ENCODE measurements at places on chromosomes 6 and 20.
A peak's percentile ranks its signal among the peaks of the same experiment; 100 is the strongest.

- DNase-seq, result no peak
Observed at GRCh38 chr6:100338090-100338489, 126.6 kb downstream of the SIM1 start.

DNA sequence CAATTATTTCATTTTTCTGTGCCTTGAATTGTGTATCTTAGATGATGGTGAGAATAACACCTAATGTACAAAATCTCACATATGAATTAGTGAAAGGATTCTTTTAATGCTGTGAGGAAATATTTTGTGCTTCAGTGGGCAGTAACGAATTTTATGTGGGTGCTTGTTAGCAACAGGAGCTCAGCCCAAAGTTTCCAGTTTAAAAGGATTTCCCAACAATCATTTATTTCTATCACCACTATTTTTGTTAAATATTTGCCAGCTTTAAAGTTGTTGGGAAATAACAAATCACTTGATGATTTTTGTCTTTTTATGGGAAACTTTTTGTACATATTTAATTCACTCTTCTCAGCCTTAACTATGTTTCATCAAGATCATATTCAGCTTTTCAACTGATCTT, 111.8 kb downstream of the QKI start:
- DNase-seq, result no peak

DNA sequence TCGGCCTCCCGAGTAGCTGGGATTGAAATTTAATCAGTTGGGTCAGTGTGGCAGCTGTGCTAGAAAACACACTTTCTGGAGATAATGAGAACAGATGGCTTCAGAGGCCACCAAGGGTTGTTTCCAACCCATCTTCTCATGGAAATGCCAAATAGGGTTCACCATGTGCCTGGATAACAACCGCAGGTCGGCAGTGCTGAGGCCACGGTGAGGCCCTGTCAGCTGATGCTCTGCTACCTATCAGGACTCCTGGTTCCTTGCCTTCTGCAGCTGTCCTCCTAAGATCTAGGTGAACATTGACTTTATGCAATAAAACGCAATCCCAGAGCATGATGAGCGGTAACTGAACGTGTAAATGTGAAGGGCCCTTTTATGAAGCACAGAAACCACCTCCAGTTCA, 139.3 kb upstream of the SNX9 start:
- no peak for DNase-seq

- no peak for DNase-seq
Observed at GRCh38 chr20:61937963-61938838, 127.5 kb downstream of the TAF4 start.

DNA sequence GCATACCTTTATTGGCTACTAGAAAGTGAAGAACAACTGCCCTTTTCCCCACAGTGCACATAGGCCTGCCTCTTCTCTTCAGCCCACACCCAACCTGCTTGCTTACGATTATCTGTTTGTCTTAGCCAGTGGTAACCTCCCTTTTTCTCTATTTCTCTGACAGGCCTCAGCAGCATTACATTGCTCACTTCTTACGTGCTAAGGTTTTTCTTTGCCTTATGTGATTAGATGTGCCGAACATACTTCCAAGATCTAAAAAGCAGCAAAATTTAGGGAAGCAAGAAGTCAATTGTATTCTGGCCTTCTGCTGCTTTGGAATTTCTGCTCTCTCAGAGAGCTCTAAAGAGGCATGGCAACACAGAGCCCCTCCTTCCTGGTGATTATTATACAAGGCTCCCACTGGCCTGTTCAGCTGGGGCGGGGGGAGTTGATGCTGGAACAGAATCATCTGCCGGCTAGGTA, 7.0 kb downstream of the B4GALT5 start:
- DNase-seq, result no peak

DNA sequence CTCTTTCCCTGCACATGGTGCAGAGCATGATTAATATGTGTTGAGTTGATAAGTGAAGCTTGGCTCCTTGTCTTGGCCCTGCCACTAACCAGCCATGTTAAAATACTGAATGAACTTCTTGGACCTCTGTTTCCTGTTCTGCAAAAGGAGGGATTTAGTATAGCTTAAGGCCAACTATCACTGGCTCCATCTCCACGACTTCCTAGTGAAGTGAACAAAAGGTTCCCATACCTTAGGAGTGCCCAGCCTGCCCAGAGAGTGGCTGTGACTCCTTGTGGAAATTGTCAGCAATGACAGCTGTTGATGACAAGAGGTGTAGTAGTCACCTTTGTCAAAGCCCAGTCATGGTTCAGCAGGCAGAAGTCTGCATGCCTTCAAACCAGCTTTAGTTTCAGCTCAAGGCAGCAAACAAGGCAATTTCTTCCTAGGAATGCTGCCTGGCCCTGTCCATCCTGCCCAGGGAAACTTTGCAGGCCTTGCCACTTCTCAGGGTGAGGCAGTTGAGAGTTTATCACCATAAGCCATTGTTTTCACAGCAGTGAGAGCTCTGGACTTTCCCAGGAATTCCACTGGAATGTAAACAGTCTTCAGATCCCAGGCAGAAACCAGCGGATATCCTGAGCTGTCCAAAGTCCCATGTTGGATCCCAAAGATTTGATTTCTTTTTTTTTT, 169.7 kb upstream of the TNFAIP3 start:
- no peak for DNase-seq

- DNase-seq, result no peak
Observed at GRCh38 chr6:71444222-71444621, 155.6 kb downstream of the OGFRL1 start.

DNA sequence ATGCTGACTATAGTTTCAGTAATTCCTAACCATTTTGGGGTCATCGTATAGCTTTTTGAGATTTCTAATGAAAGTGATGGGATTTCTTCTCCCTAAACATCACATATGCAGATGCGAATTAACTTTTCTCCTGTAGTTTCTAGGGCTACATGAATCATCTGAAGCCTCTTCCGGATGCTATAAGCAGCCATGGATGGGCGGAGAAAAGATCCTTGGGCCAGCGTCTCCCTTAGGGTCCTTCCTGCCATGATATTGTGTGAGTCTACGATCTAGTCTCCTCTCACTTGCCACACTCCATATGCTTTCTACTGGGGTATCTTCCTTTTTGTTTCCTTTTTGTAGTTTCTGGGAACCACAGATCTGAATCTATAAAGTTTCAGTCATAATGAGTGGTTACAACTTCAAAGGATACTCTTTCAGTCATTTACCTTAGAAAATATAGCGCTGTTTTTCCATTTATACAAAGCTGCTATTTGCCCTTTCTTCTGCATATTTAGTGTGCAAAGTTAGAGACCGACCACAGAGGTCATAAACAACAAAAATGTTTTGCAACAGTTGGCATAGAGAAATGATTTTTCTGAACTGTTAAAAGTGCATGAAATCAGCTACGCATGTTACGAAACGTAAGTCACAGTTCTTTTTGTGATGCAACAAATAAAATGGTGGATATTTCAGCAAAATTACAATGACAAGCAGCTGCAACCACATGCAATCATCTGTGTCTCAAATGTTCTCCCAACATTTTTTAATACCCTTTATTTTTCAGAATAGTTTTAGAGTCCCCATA, 396.2 kb upstream of the SLC35B3 start:
- no peak for DNase-seq

DNA sequence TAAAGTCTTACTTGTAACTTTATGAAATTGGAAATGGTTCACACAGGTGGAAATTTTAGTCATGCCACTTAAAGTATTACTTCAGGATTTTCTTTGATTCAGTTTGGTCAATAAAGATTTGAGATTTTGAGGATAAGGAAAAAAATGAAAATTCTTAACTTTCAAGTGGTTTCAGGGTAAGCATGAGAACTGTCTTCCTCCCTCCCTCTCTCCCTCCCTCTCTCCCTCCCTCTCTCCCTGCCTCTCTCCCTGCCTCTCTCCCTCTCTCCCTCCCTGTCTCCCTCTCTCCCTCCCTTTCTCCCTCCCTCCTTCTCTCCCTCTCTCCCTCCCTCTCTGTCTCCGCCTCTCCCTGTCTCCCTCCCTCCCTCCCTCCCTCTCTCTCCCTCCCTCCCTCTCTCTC, 36.9 kb downstream of the L3MBTL3 start:
- no peak for DNase-seq

GRCh38 chr6:41294214-41294872, 7.9 kb upstream of the TREM1 start:
- no peak for DNase-seq

GRCh38 chr20:9051508-9051907, 17.4 kb upstream of the PLCB4 start:
- DNase-seq, result peak; percentile 91

GRCh38 chr6:130907687-130908086, 80.5 kb downstream of the SMLR1 start:
- DNase-seq, result no peak

DNA sequence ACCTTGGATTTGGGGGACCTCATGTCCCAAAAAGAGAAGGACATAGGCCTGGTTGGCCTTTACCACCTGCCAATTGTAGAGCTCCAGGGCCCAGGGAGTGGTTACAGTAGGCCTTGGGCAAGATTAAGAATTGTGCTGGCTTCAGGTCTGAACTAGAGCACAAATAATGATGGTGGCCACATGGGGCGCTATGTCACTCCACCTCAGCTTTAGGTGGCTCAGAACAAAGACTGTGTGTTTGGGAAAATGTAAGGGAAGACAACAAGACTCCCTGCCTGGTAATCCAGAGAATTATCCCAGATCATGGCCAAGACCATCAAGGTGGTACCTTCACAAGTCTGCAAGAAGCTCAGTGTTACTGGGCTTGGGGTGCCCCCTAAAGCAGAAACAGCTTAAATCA, 224.9 kb upstream of the OPRM1 start:
- DNase-seq, result no peak

DNA sequence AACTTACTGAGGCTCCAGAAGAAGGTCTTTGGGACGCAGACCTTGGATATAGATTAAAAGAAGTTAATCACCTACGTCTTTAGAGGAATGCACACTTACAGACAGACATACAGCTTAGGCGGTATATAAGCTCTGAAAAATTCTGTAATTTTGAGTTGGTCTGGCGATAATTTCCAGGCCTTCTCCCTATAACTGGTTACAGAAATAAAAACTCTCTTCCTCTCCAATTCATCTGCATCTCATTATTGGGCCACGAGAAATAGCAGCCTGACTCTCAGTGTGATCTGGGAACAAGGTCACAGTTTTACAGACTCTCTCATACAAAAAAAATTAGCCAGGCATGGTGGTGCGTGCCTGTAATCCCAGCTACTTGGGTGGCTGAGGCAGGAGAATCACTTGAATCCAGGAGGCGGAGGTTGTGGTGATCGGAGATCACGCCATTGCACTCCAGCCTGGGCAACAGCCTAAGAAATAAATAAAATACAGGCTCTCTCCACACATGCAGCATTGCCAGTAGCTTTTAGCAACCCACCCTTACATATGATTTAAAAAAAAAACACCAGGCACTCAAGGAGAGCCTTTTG, 4.7 kb downstream of the ZBTB24 start:
- no peak for DNase-seq

DNA sequence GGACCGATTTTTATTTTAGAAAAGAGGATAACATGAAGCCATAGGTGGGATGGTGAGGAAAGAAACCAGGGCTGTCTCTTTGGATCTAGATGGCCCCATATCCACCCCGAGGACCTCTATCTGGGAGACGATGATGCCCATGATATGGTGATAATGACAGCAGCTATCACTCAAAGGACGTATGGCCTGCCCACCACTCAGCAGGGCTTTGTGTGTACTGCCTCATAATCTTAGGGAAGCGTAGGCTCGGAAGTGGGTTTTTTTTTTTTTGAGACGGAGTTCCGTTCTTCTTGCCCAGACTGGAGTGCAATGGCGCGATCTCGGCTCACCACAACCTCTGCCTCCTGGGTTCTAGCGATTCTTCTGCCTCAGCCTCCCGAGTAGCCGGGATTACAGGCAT, 8.2 kb upstream of the TAF8 start:
- DNase-seq, result no peak

- no peak for DNase-seq
Observed at GRCh38 chr20:19404826-19405225, 192.4 kb downstream of the SLC24A3 start.

DNA sequence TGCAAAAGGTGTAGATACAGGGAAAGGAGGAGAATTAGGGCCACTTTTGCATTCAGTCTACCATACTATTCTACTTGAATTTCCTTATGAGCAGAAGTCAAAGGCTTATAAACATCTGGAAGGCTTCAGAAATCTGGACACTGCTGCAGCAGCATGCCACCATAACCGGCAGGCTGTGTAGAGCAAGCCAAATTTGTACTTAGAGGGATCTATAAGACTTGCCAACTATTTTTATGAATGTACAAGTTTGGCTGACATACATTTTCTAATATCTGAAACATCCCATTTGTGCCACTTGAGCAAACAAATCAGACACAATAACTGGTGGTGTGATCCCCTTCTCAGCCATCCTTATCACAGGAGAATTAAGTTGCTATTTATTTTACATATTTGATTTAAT, 14.0 kb upstream of the PLCB1 start:
- DNase-seq, result no peak

- DNase-seq, result no peak
Observed at GRCh38 chr6:7914991-7915789, 4.6 kb upstream of the TXNDC5 start.

DNA sequence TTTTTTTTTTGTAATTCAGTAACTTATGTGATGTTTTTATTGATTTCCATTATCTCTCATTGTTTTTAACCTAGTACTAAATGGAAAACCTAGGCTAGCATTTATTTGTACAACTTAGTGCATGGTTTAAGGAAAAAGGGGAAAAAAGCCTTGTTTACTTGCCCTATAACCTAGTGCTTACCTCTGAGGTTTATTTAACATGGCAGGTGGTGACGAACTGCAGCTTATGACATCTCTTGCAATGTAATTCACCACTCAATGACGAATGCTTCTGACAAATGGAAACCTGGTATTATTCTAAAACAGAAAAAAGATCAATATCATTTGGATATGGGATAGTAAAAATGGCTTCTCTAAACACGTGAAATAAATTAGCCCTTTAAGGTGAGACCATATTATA, 618.6 kb upstream of the FLRT3 start:
- no peak for DNase-seq

- no peak for DNase-seq
Observed at GRCh38 chr20:25220021-25220730, 24.7 kb downstream of the ENTPD6 start.

DNA sequence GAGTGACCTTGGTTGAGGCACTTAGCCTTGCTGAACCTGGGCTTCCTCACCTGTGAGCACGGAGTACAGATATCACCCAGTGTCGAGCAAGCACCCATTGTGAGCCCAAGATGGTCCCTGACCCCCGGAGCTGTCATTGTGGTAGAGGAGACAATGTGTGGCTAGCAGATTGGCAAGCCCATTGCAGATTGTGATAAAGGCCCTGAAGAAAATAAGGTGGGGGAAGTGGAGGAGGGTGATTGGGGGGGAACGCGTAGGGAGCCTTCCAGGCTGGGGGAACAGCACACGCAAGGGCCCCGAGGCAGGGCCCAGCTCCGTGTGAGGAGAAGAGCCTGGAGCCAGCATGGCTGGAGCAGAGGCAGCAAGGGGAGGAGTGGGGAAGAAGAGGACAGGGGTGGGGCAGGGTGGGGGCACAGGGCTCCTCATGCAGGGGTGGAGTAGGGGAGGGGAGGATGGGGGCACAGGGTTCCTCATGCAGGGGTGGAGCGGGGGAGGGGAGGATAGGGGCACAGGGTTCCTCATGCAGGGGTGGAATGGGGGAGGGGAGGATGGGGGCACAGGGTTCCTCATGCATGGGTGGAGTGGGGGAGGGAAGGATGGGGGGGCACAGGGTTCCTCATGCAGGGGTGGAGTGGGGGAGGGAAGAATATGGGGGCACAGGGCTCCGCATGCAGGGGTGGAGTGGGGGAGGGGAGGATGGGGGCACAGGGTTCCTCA, 7.0 kb downstream of the CEBPB start:
- DNase-seq, result no peak

Data from RWPE1 (cell line).